ENCODE measurements at places on chromosomes 7 and 10.

GRCh38 chr10:57972783-57973182 lies 294.9 kb downstream of the IPMK start:
- no peak for DNase-seq

GRCh38 chr10:117477961-117478670 lies 64.4 kb upstream of the EMX2 start:
- no peak for DNase-seq

DNA sequence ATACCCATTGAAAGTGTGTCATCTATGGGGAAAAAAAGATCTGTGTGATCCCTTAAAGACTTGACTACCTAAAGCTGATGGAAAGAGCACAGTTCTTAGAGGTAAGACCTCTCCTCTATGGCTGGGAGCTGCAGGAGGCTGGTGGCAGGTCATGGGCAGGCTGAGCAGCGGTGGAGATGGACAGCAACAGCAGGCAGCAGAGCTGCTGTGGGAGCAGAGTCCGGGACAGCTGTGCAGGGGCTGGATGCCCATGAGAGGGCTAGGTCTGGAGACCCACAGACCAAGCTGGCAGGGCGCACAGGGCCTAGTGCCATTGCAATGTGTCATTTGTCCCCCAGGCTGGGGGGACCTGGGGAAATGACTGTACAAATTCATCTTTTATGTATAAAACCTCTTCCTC lies 13.4 kb upstream of the EPHA1 start:
- DNase-seq: no peak

DNA sequence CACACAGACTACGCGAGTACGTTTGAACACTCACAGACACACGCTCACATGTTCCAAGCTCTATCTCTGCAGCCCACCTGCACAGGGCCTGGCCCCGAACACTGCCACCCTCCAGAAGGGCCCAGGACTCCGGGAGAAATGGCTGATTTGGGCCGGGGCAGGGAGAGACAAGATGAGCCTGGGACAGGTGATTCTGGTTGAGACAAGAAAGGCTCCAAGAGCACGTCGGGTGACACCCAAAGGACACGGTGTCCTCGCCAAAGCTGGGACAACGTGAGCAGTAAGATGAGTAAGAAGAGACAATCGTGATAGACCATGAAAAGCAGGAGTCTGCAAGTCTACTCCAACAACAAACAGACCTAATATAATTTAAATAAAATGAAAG lies 9.2 kb downstream of the GPER1 start:
- no peak for DNase-seq

GRCh38 chr7:123528265-123528664 lies 6.1 kb downstream of the IQUB start:
- DNase-seq: no peak

GRCh38 chr10:14698111-14698828 lies 76.4 kb downstream of the FAM107B start:
- DNase-seq: no peak

- DNase-seq: no peak
Observed at GRCh38 chr10:55813451-55814170, 547.4 kb downstream of the ZWINT start.

GRCh38 chr10:69801094-69801433 lies 642 bp upstream of the COL13A1 start:
- peak; percentile 17 for DNase-seq

DNA sequence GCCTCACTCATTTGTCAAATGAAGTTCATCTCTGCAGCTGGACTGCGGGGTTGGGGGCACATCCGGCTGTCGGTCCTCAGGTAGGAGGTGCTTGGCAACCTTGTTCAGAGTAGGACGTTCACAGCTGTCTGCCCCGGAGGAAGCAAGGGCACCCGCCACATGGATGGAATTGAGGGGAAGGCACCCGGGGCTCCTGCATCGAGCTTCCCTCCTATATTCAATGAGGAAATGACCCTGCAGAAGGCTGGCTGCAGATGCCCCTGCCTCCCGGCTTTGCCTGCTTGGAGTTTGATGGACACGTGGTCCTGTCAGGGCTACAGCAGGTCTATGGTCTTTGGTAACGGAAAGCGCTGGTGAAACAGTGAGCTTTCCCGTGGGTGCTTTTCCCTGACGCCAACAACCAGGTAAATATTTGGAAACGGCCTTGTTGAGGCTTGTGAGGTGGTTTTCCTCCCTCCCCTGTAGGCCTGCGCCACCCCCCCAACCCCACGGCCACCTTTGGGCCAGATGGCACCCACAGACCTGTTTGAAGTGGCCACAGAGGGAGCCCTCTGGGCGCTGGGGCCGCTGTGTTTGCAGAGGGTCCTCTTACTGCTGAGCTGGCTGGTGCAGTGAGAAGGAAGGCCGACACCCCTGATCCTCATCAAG lies 32.9 kb downstream of the HTRA1 start:
- DNase-seq: no peak

GRCh38 chr7:14576578-14576977 lies 326.0 kb downstream of the DGKB start:
- DNase-seq: no peak

DNA sequence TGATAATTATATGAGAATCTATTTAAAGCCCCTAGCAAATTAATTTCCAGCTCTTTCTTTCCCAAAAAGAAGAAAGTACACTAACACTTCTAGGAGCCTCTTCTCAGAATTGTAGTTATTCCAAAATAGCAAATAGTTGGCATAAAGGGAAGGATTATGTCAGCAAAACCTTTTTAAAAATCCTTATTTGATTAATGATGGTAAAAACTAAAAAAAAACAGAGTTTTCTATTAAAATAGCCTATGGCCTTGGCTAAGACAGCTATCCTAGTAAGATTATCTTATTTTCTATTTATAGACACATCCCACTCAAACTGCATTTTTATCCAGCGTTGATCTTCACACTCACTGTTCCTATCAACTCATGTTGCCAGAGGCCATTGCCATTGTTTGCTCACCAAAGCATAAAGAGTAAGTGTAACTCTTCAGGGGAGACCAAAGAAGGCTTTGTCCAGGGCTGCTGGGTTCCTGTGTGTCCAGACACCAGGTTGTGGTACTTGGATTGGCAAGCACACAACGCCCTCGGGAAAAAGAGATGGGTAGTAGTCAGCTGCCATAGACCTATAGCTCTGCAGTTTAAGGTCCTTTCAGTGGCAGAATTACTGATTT lies 31.5 kb downstream of the ACTA2 start:
- no peak for DNase-seq

DNA sequence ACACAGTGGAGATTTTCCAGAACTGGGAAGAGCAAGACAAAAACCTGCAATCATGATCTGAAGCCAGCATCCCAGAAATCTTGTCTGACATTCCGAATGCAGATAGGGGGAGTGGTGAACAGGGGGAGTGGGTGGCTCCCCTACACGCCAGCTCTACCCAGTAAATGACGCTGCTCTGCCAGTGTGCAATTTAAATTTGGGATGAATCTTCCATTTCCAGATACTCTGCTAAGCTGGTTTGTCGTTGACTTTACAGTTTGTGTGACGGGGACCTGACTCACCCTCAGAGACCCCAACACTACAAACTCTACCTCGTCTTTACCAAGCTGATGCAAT lies 68.7 kb upstream of the CAMK2B start:
- no peak for DNase-seq

DNA sequence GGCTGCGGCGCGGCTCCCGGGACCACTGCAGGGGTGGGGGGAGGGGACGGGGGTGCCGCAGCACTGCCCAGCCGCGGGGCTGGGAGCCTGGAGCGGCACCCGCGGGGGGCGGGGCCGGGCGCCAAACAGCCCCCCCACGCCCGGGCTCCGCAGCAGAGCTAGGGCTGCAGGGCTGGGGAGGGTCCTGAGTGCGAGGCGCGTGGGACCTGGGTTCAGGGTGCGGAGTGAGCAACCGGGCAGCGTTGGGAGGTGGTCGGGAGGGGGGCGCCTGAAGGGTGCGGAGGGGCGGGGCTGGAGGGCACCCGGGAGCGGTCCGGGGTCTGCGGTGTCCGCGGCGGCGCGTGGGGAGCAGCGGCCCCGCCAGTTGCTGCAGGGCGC lies 528 bp downstream of the CAMK2G start:
- no peak for DNase-seq
